ENCODE measurements at places on chromosomes 1 and 21.
A peak's percentile ranks its signal among the peaks of the same experiment; 100 is the strongest.

- DNase-seq = peak; percentile 99
Measured at GRCh38 chr21:45287438-45288391, at the start of gene POFUT2. Gene POFUT2 (minus strand): TSS chr21:45287895. CDS start chr21:45287871, 24 bp downstream.

DNA sequence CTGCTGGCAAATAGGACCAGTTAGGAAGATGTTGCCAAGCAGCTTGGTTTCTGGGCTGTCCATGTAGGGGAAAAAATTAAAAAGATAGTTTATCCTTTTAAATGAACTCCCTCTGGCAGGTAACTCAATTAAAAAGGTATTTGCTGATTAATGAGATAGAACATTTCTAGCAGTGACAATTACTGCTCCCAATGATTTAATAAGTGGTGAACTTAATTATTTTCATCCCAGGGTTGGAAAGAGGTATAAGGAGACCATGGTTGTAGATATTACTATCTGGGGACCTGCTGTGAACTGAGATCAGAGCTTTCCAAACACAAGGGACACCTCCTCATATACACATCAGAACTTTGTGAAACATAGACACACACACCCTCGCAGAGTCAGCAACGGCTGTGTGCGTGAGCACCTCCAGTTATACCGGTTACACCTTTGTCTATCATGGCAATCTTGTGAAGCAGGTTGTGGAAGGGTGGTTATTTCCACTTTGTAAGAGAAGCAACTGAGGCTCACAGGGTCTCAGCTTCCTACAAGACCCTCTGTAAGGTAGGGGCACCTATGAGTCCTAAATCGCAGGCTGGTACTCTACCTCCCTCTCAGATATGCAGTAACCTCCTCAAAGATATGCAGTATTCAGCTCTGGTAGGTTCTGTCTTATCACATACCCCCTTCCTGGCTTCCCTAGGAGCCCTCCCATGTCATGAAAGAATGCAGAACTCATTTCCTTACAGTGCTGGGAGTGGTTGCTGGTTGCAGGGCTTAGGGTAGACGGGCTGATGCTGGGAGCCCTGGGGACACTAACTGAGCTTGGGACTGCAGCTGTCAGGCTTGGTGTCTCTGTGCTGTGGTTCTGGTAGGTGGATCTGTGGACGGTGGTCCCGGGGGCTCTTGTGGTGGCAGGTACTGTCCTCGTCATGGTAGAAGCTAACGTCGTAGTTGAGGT lies 18.5 kb upstream of the MAGOH start:
- DNase-seq = no peak

DNA sequence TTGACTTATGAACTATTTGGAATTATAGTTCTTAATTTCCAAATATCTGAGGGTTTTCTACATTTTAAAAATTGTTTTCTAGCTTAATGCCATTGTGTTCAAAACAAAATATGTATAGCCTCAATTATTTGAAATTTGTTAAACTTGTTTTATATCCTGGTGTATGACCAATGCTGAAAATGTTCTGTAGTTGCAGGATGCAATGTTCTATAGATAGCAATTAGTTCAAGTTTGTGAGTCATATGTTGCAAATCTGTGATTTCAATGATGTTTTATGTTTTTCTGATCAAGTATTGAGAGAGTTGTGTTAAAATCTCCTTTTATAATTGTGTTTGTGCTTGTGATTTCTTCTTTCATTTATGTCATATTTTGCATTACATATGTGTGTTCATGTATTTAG lies 517.5 kb downstream of the ADGRL2 start:
- no peak for DNase-seq

GRCh38 chr1:193542690-193543089 lies 356.3 kb upstream of the B3GALT2 start:
- no peak for DNase-seq

- DNase-seq = no peak
Measured at GRCh38 chr1:54585181-54586066, 37.4 kb downstream of the ACOT11 start.

DNA sequence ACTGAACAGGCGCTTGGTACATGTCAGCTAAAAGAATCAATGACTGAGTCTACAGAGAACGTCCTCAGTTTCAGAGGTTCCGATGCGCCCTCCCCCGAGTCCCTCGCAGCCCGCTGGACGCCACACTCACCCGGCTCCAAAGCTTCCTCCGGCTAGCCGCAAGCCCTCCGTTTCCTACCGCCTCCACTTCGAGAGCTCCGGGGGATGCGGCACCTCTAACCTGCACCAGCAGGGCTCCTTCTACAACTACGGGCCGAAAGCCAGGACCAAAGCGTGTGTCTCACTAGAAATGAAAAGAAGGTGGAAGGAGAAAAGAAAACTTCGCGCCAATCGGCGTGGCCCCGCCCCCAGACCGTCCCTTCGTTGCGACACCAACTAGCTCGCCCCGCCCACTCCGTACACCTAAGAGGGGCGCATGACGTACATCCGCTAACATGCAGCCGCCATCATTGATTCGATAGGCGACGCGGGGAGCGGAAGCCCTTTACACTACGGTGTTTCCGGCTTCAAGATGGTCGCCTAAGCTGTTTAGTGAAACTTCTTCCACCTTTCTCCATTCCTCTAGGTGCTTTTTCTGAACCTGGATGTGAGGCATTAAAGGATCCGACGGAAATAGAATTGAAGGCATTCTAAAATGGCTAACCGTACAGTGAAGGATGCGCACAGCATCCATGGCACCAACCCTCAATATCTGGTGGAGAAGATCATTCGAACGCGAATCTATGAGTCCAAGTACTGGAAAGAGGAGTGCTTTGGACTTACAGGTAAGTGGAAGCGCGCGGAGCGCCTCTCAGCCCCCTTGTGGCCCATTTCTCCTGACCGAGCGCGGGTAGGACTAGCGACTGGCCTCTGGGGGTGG lies at the start of the genes ORC1 and PRPF38A:
TSS of gene ORC1 (minus strand) at position 308 of the 859 bp plus-strand sequence. CDS start 2,200 bp downstream, outside the sequence.
TSS of gene PRPF38A (plus strand) at position 487 of the 859 bp plus-strand sequence. CDS start at position 635, 148 bp downstream.
- DNase-seq = peak; percentile 95

DNA sequence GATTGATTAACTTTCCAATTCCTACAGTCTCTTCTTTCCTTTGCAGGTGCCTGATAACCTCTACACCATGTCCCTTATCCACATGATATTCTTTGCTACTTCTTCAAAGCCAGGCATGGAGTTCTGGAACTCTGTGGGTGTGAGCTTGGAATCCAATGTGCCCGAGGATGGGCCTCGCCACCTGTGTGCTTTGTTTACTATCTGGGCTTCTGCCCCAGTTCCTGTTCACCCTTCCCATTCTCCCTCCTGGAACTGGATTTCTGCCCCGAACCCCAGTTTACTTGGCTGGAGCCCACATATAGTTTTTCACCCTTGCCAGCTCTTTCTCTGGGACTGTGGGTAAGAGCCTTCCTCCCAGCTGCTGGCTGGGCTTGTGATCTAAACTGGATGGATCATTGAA lies 75.2 kb upstream of the AK4 start:
- DNase-seq = no peak

DNA sequence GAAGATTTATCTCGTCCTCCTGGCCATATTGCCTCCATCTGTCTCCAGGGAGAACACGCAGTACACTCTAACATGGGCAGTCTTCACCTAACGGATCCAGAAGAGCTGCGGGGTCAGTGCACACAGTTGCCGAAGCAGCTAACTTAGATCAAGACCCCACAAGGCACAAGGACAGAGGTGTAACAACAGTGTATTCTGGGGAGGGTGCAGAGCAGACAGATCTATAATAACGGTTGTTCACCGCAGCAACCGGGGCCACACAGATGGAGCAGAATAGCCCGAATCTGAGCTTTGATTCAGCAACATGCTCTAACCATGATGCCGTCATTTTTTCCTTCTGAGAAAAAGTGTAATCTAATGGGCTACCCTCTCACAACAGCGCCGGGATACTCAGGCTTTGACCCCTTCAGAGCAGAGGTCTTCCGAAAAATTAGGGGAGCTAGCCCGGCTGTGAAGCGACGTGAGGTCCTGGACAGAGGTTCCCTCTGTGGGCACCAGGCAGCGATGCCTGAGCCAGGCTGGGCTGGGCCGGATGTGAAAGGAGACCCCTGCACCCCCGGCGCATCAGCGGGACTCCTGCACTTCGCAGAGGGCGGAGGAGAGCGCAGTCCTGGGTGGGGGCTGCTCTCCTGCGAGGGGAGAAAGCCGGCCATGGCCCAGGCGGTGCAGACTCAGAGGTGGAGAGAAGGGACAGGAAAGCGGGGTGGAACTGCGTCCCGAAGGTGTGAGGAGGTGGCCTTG lies 57.5 kb downstream of the BCL9 start:
- peak; percentile 24 for DNase-seq

- DNase-seq = no peak
Measured at GRCh38 chr1:172477741-172478140, 33.9 kb upstream of the PIGC start.

GRCh38 chr1:58251430-58252073 lies 295.0 kb downstream of the OMA1 start:
- DNase-seq = no peak

- no peak for DNase-seq
Measured at GRCh38 chr1:34656299-34656698, 98.5 kb upstream of the GJB5 start.

DNA sequence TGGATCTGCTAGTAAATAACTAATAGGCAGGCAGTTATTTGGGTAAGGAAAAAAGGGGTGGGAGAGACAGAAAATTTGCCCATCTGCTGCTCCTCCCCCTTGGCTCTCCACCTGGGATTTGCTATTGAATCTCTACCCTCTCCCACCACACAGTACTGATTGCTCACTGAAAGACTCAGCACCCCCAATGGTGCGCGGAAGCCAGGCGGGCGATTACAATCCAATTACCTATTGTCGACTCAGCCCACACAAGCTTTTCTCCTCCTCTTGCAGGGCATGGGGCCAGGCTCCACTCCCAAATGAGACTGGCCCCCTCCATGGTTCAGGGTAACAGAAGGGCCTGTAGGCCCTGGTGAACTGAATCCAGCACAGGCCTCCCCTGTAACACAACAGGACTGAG lies 2.7 kb upstream of the HMGN2 start:
- DNase-seq = no peak

GRCh38 chr1:244863491-244864252 lies 671 bp downstream of the HNRNPU start:
- peak; percentile 33 for DNase-seq

- no peak for DNase-seq
Measured at GRCh38 chr1:99646868-99647267, 955 bp downstream of the PALMD start.

DNA sequence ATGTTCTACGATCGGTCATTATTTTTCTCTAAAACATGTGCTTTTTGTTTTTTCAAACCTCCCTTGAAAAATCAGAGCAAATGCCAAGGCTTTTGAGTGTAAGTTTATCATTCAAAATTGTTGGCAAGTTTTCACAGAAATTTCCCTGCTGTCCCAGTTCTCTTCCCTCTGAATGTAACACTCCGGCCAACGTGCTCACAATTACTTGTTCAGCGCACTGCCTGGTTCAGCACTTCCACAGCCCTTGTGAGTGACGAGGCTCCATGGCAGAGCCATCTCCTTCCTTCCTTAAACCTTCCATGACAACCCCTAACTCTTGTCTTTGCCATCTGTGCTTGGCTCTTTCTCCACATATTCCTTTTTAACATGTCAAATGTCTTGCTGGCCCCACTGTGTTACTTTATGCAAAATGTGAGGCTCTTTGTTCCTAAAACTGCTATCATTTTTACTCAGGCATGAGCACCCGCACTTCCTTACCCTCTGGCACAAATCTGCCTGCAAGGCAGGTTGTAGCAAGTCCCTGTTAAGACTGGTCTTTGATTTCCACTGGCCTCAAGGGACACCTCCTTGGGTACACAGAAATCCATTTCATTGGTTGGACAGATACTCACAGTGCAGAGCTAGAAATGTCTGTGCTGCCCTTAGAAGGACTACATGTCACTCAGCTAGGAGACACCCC lies 142.8 kb downstream of the HUNK start:
- no peak for DNase-seq

DNA sequence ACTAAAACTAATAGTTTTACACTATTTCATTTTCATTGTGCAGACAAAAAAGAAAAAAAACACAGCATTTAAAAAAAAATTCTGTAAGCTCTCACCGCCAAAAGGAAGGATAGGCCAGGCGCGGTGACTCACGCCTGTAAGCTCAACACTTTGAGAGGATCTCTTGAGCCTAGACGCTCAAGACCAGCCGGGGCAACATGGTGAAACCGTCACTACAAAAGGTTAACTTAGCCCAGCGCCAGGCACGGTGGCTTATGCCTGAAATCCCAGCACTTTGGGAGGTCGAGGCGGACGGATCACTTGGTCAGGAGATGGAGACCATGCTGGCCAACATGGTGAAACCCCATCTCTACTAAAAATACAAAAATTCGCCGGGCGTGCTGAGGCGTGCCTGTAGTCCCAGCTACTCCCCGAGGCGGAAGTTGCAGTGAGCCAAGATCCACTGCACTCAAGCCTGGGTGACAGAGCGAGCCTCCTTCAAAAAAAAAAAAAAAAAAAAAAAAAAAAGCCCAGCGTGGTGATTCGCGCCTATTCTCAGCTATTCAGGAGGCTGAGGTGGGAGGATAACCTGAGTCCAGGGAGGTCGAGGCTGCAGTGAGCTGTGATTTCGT lies 14.3 kb upstream of the SPEN start:
- peak; percentile 3 for DNase-seq

DNA sequence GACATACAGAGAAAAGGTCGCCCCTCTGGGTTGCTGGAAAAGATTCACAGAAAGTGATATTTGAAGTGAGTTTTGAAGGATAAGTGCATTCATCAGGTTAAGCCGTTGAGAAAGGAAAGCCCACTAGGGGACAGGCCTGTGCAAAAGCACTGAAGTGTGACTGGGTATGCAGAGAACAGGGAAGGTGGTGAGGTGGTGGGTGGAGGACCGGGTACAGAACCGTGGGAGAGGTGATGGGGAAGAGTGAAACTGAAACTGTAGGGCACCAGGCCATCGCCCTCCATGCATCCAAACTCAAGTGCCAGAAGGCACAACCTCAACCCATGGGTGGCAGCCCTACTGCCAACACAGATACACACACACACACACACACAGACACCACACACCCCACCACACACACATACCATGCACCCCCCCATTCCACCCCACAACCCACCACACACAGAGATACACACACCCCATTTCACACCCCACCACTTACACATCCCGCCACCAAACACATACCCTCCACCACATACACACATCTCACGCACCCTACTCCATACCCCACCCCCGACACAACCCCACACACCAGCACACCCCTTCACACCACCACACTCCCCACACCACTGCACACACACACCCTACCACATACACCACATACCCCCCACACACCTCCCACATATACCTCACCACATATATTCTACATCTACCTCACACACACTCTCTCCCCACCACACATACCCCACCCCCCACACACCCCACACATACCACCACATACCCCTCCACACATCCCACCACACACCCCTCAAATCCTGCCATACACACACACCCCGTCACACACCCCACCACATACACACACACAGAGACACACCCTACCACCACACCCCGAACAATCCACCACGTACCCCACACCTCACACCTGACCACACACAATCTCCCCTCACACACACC lies 59.0 kb downstream of the TSEN15 start:
- DNase-seq = no peak

DNA sequence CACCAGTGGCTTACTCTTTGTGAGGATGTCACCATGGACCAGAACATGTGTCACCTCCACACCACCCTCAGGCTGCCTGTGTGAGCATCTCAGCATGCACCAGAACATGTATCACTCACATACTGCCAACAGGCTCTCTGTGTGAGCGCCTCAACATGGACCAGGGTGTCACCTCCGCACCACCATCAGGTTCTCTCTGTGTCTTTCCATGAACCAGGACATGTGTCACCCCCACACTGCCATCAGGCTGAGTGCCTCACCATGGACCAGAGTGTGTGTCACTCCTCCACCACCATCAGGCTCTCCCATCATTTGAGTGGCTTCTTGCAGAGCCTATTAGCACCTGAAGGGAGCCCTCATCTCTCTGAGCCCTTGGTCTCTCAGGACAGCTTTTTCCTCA lies 125.2 kb downstream of the ZNF648 start:
- DNase-seq = no peak

GRCh38 chr1:225396357-225396756 lies 31.5 kb downstream of the LBR start:
- no peak for DNase-seq

Data from stimulated activated CD4-positive, alpha-beta T cell treated with anti-CD3 and anti-CD28 coated beads, Interleukin-15, amount 100 ng/mL, for 1 hour (primary cell).